ENCODE measurements at places on chromosomes 2 and 18.

- no peak for DNase-seq
Observed at GRCh38 chr2:17708501-17708900, 45.1 kb downstream of the SMC6 start.

GRCh38 chr2:12217175-12217574, 470.7 kb downstream of the LPIN1 start:
- DNase-seq, result no peak

- no peak for DNase-seq
Observed at GRCh38 chr18:10194592-10194991, 259.8 kb upstream of the APCDD1 start.

GRCh38 chr18:79167526-79168190, 98.5 kb downstream of the ATP9B start:
- DNase-seq, result no peak

DNA sequence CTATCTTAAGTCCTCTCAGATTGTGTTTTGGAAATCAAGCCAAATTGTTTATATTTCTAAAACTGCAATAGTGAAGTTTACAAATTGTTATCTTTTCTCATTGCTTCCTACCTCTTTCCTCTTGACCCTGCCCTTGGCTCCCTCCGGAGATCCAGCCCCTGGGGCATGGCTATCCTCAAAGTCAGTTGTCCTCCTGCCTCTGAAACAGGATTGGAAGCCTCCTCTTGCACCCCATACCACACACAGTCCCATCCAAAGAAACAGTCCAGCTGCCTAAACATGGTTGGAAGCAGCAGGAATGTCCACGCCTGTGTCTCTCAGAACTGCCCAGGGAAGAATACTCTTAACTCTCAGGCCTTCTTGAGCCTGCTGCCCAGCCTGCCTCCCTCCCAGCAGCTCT, 30.1 kb upstream of the COL6A3 start:
- DNase-seq, result no peak

DNA sequence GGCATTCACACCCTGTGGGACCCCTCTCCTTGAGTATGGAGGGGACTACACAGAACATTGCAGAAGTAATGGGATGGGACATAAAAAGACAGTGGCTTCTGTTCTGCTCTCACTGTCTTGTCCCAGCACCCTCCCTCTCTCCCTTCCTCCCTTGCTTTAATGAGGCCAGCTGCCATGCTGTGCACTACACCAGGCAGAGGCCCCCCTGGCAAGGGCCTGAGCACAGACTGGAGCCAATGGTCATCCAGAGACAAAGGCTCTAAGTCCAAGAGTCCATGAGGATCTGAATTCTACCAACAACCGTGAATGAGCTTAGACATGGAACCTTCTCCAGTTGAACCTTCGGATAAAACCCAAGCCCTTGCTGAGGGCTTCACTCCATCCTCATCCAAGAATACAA, 263.0 kb downstream of the NDUFA10 start:
- no peak for DNase-seq

- DNase-seq, result peak; percentile 66
Observed at GRCh38 chr2:217790195-217790594, 212.6 kb downstream of the TNS1 start.

DNA sequence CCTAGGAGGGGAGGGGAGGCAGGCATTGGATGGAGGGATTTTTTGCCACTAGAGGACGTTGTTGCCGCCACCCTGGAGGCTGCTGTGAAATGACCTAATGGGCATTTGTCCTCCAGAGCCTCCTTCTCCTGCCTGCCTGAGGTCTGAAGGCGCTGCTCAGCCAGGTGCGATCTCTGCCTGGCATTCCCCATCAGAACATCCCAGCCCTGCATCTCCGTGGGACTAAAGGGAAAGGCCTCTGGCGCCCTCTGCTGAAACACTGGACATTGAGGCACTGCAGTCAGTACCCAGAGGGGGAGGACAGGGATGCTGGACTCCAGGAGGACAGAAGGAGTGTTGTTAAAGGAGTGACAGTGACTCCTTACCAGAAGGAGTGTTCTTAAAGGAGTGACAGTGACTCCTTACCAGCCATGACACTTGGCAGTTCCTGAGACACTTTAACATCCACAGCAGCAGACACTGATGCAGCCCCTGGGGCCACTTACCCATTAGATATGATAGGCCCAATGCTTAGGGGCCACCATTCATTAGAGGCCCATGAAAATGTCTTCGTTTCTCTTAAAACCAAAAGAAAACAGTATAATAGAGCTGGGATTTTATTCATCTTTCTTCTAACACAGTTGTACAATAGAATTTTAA, 17.0 kb downstream of the THNSL2 start:
- DNase-seq, result peak; percentile 49

- no peak for DNase-seq
Observed at GRCh38 chr2:166671235-166671634, 177.2 kb upstream of the SCN7A start.

DNA sequence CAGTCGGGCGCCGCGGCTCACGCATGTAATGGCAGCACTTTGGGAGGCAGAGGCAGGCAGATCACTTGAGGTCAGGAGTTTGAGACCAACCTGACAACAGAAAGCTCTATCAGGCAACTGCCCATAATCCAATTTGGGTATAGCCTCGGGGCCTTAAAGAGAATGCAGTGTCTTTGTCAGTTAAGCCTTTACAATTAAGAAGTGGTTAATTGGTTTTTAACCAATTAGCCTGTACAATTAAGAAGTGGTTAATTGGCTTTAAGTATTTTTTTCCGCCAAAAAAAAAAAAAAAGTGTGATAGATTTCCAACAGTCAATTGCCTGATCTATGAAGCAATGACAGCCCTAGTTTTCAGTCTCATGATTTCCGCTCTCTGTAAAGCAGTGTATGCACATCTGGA, 74.6 kb upstream of the NARS1 start:
- no peak for DNase-seq

DNA sequence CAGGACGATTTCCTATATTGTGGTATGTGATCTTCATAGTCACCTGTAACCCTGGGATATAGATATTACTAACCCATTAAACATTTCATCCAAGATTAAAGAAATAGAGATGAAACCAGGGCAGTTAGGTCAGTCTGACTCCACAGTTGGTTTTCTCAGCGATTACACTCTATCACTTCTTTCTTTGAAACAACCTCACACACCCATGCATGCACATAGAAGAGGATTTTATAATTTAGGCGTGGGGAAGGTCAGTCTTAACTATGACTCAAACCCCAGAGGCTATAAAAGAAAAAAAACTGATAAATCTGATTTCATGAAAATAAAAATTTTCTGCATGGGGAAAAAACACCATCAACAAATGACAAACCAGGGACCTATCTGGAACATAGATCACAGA, 54.2 kb downstream of the BCL2 start:
- no peak for DNase-seq

DNA sequence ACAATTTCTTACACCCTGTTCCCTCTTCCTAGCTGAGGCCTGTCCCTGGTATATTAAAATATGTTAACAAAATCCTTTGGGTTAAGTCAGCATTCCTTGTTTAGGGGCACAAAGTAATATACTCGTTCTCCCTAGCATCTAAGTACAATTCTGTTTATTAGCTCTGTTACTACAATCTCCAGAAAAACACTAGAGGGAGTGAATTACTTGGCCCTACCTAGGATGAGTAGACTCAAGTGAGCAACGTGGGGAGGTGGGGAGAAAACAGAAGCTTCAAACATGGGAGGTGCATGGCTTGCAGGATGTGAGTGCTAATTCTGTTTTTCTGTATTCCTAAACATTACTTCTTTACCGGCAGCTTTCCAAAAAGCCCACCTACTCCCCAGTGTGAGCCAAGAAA, 89.7 kb downstream of the FSIP2 start:
- DNase-seq, result no peak

GRCh38 chr2:139218181-139218580, 438.0 kb upstream of the NXPH2 start:
- DNase-seq, result no peak

- DNase-seq, result no peak
Observed at GRCh38 chr2:64203131-64203857, 59.1 kb upstream of the PELI1 start.

DNA sequence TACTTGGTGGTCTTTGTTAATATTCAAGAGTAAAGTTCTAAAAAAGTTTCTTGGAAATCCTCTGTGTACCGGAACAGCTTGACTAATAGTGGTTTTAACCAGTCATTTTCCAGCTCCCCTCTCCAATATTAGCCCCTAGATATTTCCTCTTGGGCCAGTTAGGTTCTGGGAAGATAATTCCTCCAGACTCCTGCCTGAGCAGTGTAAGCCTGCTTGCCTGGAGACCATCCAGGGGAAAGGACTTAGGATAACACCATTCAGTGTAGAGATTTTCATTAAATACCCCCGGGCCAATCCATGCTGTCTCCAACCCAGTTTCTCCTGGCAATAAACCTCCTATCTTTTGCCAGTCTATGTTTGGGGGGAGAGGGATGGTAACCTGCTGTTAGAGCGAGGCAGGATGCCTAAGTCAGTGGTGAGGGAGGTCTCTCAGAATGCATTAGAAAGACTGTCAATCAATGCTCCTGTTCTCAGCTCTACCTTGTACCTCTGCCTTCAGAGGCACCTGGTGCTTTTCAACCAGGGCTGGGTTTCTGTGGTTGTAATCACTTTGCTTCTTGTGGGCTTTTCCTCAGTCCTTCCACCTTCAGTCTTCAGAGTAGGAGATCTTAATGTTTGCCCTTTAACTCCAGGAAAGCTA, 186.4 kb downstream of the RNF152 start:
- no peak for DNase-seq

DNA sequence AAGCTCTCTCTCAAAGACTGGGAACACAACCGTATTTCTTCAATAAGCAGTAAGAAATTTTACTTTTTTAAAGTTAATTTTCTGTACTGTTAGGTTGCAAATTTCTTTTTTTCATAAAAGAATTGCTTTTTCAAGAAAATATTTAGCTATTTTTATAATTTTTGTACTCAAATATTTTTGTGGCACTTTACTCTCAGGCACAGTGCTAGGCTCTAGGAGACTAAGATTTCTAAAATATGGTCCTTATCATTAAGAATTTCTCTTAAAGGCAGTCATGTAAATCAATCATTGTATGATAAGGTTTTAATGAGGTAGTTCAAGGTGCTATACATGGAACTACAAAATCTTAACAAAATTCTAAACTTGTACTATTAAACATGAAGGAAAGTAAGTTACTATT, 61.4 kb downstream of the MTX2 start:
- no peak for DNase-seq

- DNase-seq, result peak; percentile 49
Observed at GRCh38 chr2:6352247-6352646, 513.5 kb downstream of the CMPK2 start.
